ENCODE measurements at places on chromosomes 5 and 9.
A peak's percentile ranks its signal among the peaks of the same experiment; 100 is the strongest.

DNA sequence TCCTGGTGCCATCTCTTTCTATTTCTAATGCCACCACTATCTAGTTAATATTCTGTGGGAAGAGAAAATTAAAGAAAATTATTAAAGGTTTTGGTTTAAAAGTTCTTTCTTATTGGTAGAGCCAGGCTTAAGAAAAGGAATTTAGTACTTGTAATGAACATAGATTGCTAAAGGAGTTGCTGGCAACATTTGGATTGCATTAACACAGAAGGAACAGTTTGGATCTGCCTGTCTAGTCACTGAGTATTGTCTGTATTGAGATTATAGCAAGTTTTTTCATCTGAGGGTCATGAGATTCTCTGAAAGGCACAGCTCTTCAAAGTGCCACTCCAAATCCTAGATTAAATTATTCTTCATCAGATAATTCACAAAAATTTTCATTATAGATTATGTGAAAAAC lies 32.0 kb downstream of the FSD1L start:
- no peak for DNase-seq

DNA sequence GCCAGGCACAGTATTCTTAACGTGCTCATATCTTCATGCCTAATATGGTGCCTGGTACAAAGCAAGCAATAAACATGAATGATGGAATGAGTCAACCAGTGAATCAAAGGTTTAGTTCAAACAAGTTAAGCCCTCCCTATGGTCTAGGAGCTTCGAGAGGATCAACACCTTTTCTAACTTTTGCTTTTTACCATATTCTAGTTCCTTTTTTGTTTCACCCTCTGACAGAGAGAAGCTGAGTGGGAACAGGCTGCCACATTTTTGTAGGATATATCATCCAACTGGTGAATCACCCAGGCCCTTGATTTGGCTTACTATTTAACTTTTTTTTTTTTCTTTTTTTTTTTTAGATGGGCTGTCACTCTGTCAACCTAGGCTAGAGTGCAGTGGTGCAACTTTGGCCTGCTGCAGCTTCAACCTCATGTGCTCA lies 39.3 kb upstream of the TNC start:
- DNase-seq: no peak

DNA sequence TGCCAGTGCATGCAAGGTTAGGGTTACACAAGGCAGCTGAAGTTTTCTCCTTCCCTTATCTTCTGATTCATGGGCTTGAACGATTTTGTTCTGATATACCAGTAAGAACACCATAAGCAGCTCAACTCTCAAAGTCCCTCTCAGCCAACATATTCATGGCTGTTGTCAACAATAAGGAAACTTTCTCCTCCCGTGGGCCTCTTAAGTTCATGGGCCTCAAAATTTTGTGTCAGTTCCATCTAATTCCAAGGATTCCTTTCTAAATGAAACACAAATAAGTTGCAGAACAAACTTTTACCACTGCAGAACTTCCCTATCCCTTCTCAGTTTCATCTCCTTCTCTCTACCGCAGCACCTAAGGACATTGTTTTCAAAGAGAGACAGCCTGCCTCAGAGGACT lies 23.6 kb upstream of the CAST start:
- DNase-seq: no peak

DNA sequence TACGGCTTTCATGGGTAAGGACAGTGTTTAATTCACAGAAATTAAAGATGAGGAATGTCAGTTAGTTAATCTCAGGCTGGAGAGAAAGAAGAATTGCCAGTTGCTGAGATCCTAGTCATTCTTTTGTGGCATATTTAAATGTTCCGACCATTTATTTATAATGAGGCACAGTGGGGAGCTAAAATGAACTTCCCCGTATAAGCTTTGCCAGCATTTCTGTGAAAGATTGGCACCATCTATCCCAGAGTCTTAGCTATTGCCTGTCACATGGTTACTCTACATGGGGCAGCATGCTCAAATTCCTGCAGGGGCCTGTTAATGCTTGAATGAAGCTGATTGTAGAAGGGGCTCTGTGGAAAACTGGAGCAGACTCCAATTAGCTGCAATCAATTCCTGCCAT lies 314.1 kb downstream of the PRELID2 start:
- DNase-seq: no peak

GRCh38 chr5:94777056-94777880 lies 158.8 kb downstream of the SLF1 start:
- DNase-seq: no peak

- DNase-seq: no peak
Measured at GRCh38 chr9:71459082-71459481, 309.2 kb downstream of the CEMIP2 start.

DNA sequence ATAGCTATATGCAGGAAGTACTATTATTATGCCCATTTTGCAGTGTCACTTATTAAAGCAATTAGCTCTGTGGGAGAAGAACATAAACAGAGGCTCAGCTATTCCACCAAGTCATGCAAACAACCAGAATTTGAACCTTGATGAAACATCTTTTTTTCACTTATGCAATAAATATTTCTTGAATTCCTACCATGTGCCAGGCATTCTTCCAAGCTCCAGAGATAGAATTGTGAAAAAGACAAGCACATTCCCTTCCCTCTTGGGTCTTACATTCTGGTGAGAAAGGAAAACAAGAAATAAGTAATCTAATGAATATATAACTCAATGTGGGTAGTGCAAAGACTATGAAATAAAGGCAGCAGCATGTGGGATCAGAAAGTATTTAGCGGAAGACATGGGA lies 32.1 kb upstream of the ADRB2 start:
- DNase-seq: no peak

- DNase-seq: no peak
Measured at GRCh38 chr9:18489861-18490260, 15.9 kb downstream of the ADAMTSL1 start.

GRCh38 chr5:77444356-77444755 lies 47.8 kb downstream of the WDR41 start:
- DNase-seq: no peak

GRCh38 chr9:138071292-138071691 lies 193.7 kb downstream of the CACNA1B start:
- no peak for DNase-seq

- DNase-seq: peak; percentile 87
Measured at GRCh38 chr9:93064392-93065134, 6.1 kb downstream of the SUSD3 start.

- no peak for DNase-seq
Measured at GRCh38 chr5:45491368-45491767, 204.8 kb downstream of the HCN1 start.

DNA sequence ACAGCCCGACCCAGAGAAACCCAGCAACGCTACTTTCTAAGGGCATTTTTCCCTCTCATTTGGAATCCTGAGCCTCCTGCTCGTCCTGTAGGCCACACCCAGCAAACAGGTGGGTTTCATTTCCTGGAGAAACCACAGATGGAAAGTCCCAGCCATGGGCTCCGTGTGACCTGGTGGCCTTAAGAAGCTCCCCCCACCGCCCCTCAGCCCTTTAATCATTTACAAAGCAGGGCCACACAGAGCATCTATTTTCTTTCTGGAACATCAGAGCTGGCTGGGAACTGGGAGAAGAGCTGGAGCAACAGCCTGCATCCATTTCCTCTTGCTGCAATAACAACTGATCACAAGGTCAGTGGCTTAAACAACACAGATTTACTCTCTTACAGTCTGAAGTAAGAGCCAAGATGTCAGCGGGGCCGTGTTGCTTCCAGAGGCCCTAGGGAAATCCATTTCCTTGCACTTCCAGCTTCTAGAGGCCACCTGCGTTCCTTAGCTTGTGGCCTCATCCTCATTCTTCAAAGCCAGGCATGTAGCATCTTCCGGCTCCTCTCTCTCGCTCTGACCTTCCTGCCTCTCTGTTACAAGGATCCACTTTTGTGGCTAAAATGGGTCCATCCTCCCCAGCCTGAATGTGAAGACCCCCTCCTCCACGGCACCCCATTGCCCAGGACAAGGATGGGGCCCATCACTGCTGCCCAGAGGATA lies 40.5 kb downstream of the C9orf50 start:
- DNase-seq: peak; percentile 46

GRCh38 chr5:143624465-143624864 lies 187.5 kb upstream of the HMHB1 start:
- DNase-seq: no peak

DNA sequence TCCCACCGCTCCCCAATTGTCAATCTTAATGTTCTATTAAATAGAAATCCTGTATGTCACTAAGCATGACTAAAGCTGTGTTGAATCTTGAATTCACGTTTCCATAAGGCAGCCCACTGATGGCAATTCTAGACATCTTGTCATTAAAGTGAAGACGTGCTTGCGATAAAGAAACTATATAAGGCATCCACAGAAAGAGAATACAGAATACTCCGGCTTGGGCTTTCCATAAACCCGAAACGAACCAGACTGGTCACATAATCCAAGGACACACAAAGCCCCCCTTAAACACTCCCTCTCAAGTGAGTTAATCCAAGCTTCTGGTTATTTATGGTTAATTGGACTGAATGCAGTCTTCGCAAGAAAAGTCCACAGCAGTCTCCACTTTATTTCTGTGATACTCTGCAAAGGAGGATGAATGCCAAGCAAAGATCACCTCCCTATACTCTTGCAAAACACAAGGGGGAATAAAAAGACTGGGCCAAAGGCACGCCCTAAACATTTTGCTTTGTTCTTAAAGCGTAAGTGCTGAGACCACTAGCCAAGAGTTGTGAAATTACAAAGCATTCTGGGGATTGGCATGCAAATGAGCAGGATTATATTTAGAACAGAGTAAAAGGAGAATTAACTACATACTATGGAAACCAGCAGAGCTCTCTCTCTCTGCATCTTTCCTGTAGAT lies 54.7 kb downstream of the DPYSL3 start:
- no peak for DNase-seq

DNA sequence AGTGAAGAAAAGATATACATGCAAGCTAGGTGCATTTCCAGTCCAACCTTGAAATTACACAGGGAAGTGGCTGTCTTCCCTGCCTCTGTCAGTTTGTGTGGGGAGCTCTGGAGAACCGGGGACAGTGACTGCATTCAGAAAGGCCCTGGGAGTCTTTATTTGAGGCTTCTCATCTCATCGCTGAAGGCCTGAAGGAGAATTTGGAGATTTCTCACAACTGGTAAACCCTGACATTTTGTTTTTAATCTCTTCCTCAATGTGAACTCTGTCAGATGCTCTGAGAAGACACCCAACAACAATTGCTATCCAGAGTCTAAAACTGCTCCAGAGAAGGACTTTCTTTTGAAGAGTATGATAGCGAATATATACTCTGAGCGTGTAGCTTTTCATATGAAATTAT lies 33.0 kb downstream of the MACIR start:
- DNase-seq: no peak

- no peak for DNase-seq
Measured at GRCh38 chr5:40906351-40906751, 2.9 kb upstream of the C7 start.

GRCh38 chr9:131402738-131403492 lies 9.0 kb downstream of the PRRC2B start:
- no peak for DNase-seq

DNA sequence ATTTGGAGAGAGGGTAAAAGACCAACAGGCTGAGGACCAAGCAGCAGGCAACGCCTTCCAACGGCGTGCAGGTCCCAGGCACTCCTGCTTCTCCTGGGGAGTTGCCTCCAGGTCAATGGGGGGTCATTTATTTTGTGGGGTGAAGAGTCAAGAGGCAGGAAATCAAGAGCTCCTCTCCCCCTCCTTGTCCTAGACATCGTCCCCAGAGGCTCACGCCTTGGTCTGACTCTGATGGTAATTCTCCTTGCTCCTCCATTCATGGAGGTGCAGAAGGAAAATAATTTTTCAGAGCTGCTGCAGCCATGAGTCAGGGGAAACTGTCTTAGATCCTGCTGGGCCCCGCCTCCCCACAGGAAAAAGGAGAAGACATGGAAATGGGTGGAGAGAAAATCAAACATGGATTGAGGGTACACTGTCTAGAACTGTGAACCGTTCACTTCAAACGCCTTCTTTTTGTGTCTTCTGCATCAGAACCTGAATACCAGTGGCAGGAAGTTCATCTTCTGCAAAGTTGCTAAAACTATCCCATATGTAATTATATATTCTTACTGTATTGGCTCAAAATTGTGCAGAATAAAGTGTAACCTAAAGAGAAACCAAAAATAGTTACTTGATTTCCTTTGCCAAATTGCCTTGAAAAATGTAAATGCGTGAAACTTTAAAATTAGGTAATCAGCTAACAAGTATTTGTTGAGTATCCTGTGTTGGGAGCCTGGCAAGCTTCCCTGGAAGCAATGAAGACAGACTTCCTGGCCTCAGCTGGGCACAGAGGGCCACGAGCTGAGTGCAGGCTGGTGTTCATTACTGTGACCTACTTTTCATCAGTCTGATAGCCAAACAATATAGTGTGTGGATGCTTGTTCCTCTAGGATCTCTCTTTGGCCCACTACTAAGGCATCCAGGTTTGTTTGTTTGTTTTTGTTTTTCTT lies 142.0 kb downstream of the CMYA5 start:
- no peak for DNase-seq

DNA sequence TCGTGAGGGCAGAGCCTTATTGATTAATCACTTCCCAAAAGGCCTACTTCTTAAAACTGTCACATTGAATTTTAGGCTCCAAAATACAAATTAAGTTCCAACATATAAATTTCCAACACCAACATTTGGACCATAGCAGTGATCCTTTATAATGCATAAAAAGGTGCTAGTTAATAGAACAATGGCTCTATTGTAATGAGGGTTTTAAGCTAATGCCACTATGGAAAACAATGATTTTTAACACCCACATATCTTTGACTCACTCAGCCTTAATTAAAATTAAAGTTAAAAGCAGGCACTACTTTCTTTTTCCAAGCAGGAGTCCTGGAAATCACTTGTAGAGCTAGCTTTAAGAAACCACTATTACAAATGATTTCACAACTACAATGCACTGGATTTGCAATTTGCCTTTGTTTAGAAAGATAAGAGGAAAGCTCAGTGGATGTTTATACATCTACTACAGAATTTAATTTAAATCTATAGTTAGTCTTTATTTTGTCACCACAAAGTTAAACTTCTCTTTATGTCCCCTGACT lies 41.8 kb downstream of the DPYSL3 start:
- DNase-seq: no peak

GRCh38 chr5:137856201-137856600 lies 11.5 kb upstream of the MYOT start:
- no peak for DNase-seq

DNA sequence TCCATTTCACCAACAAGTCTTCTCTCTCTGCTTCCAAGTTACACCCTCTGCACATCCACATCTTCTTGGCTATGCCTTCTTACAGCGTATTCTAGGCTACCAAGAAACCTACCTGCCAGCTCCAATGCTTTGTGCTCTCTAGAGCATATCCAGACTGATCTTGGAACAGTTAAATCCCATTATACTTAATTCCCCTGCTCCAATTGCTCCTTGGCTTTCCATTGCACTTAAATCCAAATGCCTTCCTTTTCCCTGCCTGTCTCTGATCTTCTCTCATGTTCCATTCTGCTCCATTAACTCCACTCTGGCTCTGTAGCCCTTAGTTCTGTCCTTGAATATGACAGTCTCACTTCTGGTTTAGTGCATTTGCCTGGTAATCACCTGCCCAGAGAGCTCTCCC lies 322.4 kb downstream of the LRRC70 start:
- DNase-seq: no peak

- no peak for DNase-seq
Measured at GRCh38 chr5:177548495-177548894, 5.9 kb downstream of the FAM193B start.

- no peak for DNase-seq
Measured at GRCh38 chr9:86637515-86637914, 283.3 kb upstream of the TUT7 start.
